ENCODE measurements at places on chromosomes 4 and X. TPM values are rescaled to one million over a fixed set of nuclear protein-coding genes. Genes with fewer than 3 reads are reported as not detected.

Gene MAGIX
- total RNA-seq = 2.7 TPM

Gene FREM3
- not detected for total RNA-seq

Gene TIGD4
- under 0.01 TPM for total RNA-seq

Gene PRR32
- total RNA-seq = not detected

Gene CWH43
- 10.0 TPM for total RNA-seq

Gene NKAP
- total RNA-seq = 5.8 TPM

Gene APLN
- total RNA-seq = 0.07 TPM

Gene SLC16A2
- 2.1 TPM for total RNA-seq

Gene PF4V1
- not detected for total RNA-seq

Measured in nasal cavity respiratory epithelium epithelial cell of viscerocranial mucosa (primary cell).